Testis (tissue), 5 donors: ENCODE measurements at places on chromosomes 11 and 22. TPM values are rescaled to one million over a fixed set of nuclear protein-coding genes. Genes with fewer than 3 reads are reported as not detected.

GRCh38 chr11:61116426-61117167 is 14.3 kb downstream of the CD5 start:
- no peak for DNase-seq

- DNase-seq, result no peak
Measured at GRCh38 chr11:119417726-119418540, 5.0 kb downstream of the THY1 start.

Gene KCNJ1
- polyA plus RNA-seq, result 0.16 TPM

DNA sequence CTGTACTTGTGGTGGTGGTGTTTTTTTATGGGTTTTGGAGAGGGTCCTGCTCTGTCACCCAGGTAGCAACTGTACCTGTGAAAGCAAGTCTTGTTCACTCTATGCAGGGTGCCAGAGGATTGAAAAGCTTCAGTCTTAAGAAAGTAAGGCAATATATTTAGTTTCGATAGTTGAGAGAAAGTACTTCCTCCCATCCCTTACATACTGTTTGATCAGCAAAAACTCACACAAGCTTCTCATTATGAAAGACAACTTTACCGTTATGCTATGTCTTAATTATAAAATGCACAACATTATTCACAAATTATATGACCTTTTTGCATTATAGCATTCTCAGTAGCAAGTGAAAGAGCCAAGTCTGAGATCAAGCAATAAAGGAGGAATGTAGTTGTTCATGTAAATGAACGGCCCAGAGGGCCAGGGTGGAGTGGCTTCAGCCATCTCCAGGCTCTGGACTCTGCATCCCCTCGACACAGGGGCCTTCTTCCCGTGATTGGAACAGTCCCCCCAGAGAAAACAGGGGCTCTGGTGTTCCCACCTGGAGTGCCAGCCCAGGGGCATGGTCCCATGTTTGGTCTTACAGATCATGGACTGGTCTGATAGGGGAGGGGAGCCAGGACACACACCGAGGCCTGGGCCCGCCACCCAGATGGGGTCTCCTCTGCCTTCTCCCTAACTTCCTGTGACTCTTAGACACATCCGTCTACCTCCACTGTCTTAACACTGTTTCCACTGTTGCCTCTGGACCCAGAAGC is 38.7 kb upstream of the CTTN start:
- no peak for DNase-seq

DNA sequence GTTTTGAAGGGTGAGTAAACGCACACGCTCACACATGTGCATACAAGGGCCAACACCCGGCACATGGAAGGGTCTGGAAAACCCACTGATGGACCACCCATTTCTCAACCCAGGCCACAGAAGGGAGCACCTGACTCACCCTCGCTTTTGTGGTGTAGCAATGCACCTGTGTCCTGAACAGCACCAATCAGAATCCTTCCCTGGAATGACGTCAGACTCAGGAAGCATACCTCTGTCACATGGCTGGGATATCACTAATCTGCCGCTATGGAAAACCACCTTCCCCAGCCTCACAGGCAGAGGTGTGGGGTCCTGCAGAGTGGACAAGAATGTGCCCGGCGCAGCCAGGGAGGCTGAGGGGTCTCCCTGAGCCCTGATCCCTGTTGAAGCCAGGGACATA is 9.0 kb upstream of the OSM start:
- no peak for DNase-seq

DNA sequence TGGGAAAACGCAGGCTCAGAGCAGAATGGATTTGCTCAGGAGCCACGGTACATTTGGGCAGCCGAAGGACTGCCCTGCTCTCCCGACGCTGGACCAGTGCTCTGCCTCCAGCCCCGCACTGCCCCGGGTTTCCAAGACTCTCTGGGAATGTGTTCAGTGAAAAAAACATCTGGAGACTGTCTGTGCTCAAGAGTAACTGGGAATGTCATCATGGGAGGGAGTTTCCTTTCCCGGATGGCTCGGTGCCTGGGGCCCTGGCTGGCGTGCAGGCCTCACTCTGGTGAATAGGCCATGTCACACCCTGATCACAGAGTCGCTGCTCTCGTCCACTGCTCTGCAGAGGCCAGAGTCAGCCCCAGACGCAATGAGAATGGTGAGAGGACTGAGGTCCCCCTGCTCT is 9.8 kb upstream of the APOL6 start:
- DNase-seq, result peak; percentile 66

Gene MS4A7
- polyA plus RNA-seq, result 8.9 TPM

DNA sequence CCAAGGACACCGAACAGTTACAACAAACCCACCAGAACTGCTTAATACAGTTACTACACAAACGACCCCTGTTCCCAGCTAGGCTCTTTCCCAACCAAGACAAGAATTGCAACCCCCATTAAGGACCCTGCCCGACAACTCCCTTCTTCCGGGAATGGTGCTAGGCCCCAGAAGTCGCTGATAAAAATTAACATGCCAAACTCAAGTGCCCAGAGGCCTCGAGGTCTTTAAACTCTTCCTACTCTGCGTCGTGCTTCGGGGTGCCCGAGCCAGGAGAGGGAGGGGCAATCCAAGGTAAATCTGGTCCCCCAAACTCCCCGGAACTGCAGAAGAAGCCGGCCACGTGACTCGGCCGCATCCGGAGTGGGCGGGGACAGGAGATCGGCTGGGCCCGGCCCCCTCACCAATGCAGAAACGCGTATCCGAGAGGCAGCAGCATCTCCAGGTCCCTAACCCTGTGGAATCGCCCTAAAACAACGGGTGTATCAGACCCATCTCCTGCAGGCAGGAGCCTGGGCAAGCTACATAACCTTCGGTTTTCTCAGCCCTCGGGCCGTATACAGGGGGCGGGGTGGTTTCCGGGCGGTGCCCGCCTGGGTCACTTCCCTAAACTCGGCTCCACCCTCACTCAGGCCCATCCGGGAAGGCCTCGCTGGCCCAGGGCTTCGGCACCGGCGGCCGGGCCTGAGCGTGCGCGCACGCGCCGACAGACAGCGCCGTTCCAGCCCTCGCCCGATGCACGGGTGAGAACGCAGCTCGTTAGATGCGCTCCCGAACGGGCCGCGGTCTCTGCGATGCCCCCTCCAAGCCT is 1.1 kb downstream of the CFL1 start:
- peak; percentile 90 for DNase-seq

GRCh38 chr11:111179184-111179910 is 66.2 kb upstream of the POU2AF2 start:
- DNase-seq, result no peak
